Dermis microvascular lymphatic vessel endothelial cell (primary cell): ENCODE measurements at places on chromosomes 3 and 15.

GRCh38 chr3:27127195-27127594 is 242.0 kb downstream of the NEK10 start:
- DNase-seq: no peak

DNA sequence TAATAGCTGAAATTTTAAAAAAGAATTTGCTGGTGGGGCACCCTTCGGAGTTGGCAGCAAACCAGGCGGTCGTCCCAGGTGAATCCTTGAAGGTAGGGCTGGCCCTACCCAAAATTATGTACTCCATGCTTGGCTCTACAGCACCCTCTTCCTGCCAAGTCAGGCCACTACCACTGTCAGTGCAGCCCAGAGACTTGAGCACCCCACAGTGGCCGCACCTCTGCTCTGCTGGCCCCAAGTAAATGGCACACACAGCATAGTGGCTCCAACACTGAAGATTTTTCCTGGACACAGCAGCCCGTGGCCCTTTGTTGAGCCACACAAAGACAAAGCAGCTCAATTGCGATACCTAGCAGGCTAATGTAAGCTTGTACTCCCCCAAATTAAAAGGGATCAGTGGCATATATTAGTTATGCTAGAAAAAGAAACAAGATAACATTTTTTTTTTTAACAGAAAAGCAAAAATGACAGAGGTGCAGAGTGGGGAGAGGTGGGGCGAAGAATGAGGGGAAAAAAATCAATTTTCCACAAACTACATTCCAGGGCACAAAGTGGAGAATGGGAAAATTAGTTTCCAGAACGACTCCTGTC is 250.5 kb downstream of the UACA start:
- DNase-seq: no peak

- no peak for DNase-seq
These were observed 31.9 kb upstream of the RAB6B start for GRCh38 chr3:133927540-133928066.

- DNase-seq: peak; percentile 79
These were observed 2.2 kb upstream of the DCAF1 start for GRCh38 chr3:51501833-51502561.

- no peak for DNase-seq
These were observed 31.0 kb downstream of the P3H2 start for GRCh38 chr3:190089711-190090110.

DNA sequence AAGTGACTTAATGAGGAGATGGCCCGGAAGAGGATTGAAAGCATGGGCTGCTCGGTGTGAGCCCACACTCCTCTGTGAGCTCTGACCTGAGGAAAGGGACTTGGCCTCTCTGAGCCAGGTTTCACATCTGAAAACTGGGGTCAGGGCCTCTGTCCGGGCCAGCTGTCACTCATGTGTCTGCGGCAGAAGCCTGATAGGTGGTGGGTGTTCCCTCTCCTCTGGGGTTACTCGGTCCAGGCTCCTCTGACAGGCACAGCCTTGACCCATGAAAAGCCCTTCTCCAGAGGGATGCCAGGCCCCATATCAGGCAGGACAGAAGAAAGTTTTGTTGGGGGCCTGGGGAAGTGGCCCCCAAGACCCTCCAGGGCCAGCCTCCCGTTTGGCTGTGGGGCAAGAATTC is 131.4 kb downstream of the CHSY1 start:
- DNase-seq: no peak
